MCF 10A (cell line): ENCODE measurements at places on chromosomes 3 and 15. TPM values are rescaled to one million over a fixed set of nuclear protein-coding genes. Genes with fewer than 3 reads are reported as not detected.

Gene CA12
- total RNA-seq: 19.6 and 20.3 TPM in 2 replicates

Gene SLC24A5
- not detected in 2 replicates for total RNA-seq

Gene FBXW12
- not detected in 2 replicates for total RNA-seq

Gene FBN1
- 14.3 and 24.2 TPM in 2 replicates for total RNA-seq

Gene UBAP1L
- 3.0 and 3.5 TPM in 2 replicates for total RNA-seq

- H3K27me3 ChIP-seq: no peaks in the 10 kb centered on the region
- no peak overlapping the region for H3K27ac ChIP-seq
- no peak overlapping the region for H3K4me3 ChIP-seq
Measured at GRCh38 chr3:101530686-101531047, 17.7 kb upstream of the SENP7 start.

- no peaks in the 10 kb centered on the region for H3K36me3 ChIP-seq
- peak; percentile 71 for DNase-seq
- H3K4me1 ChIP-seq: peaks cover 8% of the 10 kb centered on the region
- H3K27ac ChIP-seq: no peak overlapping the region
- no peak overlapping the region for H3K4me3 ChIP-seq
- peaks cover 47% of the 10 kb centered on the region for H3K27me3 ChIP-seq
Measured at GRCh38 chr3:12135029-12135657, 23.6 kb downstream of the TIMP4 start.

DNA sequence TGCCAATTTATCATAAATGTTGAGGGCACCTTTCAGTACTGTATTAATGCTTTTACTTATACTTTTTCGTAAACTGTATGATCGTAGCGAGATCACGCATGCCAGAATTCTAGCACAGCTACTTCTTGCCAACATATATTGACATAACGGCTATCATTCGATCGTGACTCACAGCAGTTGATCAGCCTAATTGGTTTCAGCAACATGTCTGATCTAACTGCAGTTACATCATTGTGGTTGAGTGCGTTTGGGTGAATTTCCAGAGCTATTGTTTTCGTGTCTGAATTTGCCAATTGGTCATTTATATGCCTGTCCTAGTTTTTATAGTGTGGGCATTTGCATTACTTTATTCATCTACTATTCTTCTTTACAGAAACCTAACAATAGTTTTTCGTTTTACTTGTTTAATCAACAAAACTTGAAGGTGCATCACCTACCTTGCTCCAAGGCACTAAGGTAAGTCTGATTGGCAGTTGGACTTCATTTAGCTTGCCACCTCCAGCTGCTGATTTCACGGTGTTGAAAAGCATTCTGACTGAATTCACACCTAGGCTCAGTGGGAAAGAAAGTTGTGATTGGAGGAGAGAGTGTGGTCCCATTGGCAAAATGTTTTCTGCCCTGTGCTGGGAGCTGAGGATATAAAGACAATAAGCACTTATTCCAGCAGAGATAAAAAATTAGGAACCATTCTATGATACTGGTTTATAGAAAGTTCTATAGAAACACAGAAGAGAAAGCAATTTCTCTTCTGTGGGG, 120.9 kb upstream of the RGMA start:
- H3K4me3 ChIP-seq: no peak overlapping the region
- peak; percentile 88 for DNase-seq
- peak overlapping the region; percentile 4 for H3K27ac ChIP-seq
- H3K4me1 ChIP-seq: peaks cover 15% of the 10 kb centered on the region

DNA sequence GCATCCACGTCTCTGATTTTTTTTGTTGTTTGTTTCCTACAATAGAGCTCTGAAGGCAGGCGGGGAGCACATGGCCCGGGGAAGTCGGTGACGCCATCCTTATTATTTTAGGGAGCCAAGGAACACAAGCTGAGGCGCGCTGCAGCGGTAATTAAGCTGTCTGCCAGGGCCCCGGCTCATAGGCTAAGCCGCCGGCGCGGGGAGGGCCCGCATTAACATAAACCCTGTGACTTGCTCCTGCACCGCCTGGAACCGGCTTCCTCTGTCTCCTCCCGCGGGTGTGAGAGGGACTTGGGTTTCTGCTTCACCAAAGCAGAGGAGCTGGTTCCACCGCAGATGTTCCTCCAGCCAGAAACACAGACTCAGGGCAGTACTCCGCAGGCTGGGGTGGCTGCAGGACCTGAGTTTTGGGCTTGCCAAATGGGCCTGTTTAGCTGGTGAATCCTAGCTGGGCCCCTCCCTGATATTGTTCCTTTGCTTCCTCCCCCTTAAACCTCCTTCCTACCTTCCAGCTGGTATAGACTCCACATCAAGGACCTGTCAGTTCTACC, 25.3 kb downstream of the ANP32A start:
- peak overlapping the region; percentile 60 for H3K27ac ChIP-seq
- H3K4me3 ChIP-seq: peak overlapping the region; percentile 51
- no peaks in the 10 kb centered on the region for H3K27me3 ChIP-seq

- peaks cover 5% of the 10 kb centered on the region for H3K4me1 ChIP-seq
- H3K4me3 ChIP-seq: no peak overlapping the region
Measured at GRCh38 chr3:48960841-48961413, 29.1 kb upstream of the P4HTM start.

GRCh38 chr3:59572106-59572505, 522.3 kb upstream of the CFAP20DC start:
- peak overlapping the region; percentile 49 for H3K27ac ChIP-seq
- no peak for DNase-seq
- H3K4me1 ChIP-seq: peaks cover 32% of the 10 kb centered on the region
- no peaks in the 10 kb centered on the region for H3K36me3 ChIP-seq
- H3K4me3 ChIP-seq: no peak overlapping the region
- H3K27me3 ChIP-seq: no peaks in the 10 kb centered on the region

GRCh38 chr3:108311797-108312196, 15.4 kb downstream of the HHLA2 start:
- H3K4me3 ChIP-seq: no peak overlapping the region
- H3K27me3 ChIP-seq: no peaks in the 10 kb centered on the region
- H3K4me1 ChIP-seq: peaks cover 7% of the 10 kb centered on the region
- no peak for DNase-seq
- H3K27ac ChIP-seq: no peak overlapping the region
- no peaks in the 10 kb centered on the region for H3K36me3 ChIP-seq

DNA sequence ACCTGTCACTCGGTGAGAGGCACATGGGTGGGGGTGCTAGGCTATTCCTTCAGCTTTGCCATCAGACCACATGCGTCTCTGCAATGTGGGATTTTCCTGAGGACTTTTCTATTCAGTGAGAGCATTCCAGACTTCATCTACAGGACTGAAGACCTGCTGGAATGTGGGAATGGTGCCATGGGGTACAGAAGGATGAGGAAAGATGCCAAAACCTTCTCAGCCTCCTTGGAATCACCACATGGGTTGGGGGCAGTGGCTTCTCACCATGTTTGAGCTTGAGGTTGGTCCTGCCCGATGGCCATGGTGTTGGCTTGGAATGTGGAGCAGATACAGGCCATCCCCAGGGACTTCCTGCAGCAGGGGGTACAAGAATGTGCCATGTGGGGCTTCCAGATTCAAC, 80.9 kb upstream of the KLF13 start:
- DNase-seq: no peak
- H3K4me3 ChIP-seq: no peak overlapping the region
- H3K4me1 ChIP-seq: no peaks in the 10 kb centered on the region
- H3K36me3 ChIP-seq: no peaks in the 10 kb centered on the region

DNA sequence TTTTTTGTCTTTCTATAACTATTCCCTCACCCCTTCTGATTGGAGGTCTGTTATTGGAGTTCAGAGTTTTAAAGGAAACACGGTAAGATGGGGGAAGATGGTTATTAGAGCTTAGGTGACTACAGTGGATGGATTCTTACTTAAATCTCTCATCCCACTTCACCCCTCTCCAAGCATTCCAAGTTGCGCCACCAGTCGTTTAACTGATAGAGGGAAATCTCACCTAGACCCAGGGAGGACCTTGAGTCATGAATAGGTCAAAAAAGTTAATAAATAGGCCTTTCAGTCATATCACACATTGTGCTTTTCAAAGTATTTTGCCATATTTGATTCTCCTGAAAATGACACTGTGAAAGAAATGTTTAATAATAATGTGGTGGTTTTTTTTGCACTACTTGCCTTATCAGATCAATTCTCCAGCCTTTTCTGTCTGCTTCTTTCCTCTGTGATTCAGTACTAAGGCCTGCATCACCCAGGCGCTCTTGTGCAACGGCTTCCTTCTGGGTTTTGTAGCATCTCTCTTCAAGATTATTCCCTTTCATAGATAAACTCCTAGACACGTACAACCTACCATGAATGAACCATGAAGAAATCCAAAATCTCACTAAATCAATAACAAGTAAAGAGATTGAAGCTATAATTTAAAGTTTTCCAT, 100.4 kb upstream of the TGFBR2 start:
- H3K27ac ChIP-seq: peak overlapping the region; percentile 16
- H3K27me3 ChIP-seq: no peaks in the 10 kb centered on the region
- H3K36me3 ChIP-seq: no peaks in the 10 kb centered on the region
- no peak overlapping the region for H3K4me3 ChIP-seq
- no peak for DNase-seq
- peaks cover 23% of the 10 kb centered on the region for H3K4me1 ChIP-seq

GRCh38 chr15:57160823-57161560, 215.3 kb upstream of the CGNL1 start:
- DNase-seq: no peak
- H3K4me1 ChIP-seq: peaks cover 11% of the 10 kb centered on the region
- no peak overlapping the region for H3K27ac ChIP-seq

- DNase-seq: peak; percentile 77
- H3K27ac ChIP-seq: peak overlapping the region; percentile 28
- H3K27me3 ChIP-seq: no peaks in the 10 kb centered on the region
- no peaks in the 10 kb centered on the region for H3K36me3 ChIP-seq
Measured at GRCh38 chr3:46089237-46090011, 62.1 kb upstream of the XCR1 start.

- no peaks in the 10 kb centered on the region for H3K36me3 ChIP-seq
- H3K27me3 ChIP-seq: no peaks in the 10 kb centered on the region
- no peak for DNase-seq
- H3K4me3 ChIP-seq: no peak overlapping the region
- H3K27ac ChIP-seq: no peak overlapping the region
Measured at GRCh38 chr15:95584088-95584487, 746.4 kb upstream of the NR2F2 start.

DNA sequence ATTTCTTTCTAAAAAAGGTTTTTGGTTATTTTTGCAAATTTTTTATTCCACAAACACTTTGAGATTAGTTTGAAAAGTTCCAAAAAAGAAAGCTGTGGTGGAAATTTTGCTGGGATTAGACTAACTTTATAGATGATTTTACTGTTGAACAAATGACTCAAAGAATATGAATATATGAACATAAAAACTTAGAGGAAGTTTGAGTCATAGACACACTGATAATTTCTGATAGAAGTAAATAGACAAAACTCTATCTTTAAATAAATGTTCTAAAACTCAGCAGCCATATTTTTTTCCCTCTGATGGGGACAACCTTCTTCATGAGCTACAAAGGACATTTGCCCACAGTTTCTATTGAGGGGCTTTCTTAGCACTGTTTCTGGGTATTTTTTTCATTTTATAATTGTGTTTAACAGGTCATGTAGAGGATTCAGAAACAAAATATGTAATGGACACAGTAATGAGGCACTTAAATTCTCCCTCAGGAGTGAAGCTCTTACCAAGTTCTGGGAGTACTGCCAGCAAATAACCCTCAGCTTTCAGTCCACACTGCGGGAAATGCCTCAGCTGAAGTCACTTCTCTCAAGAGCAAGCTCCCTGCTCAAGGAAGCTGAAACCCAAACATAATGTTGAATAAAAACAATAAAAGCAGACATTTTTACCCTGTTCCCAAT, 157.6 kb downstream of the NFKBIZ start:
- no peaks in the 10 kb centered on the region for H3K36me3 ChIP-seq
- H3K27ac ChIP-seq: peak overlapping the region; percentile 95
- H3K4me3 ChIP-seq: peak overlapping the region; percentile 36
- peaks cover 10% of the 10 kb centered on the region for H3K4me1 ChIP-seq
- H3K27me3 ChIP-seq: no peaks in the 10 kb centered on the region

DNA sequence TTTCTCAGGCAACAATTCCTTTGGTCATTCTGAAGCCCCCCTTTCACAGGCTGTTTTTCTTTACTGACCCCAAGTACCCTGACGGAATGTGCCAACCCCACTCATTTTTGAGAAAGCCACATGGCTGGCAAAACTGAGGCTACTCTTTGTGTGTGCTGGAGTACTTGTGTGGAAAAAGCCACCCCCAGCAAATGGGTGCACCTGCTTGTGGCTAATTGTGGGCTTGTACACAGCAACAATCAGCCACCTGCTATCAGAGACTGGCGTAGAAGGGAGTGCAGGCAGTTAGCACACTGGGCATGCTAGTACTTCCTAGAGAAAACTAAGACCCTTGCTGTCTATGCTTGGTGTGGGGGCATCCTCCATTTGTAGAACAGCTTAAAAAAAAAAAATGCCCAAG, 110.1 kb upstream of the LMOD3 start:
- no peak overlapping the region for H3K27ac ChIP-seq
- no peaks in the 10 kb centered on the region for H3K27me3 ChIP-seq
- no peaks in the 10 kb centered on the region for H3K36me3 ChIP-seq
- peaks cover 25% of the 10 kb centered on the region for H3K4me1 ChIP-seq
- no peak for DNase-seq
- H3K4me3 ChIP-seq: peak overlapping the region; percentile 23

DNA sequence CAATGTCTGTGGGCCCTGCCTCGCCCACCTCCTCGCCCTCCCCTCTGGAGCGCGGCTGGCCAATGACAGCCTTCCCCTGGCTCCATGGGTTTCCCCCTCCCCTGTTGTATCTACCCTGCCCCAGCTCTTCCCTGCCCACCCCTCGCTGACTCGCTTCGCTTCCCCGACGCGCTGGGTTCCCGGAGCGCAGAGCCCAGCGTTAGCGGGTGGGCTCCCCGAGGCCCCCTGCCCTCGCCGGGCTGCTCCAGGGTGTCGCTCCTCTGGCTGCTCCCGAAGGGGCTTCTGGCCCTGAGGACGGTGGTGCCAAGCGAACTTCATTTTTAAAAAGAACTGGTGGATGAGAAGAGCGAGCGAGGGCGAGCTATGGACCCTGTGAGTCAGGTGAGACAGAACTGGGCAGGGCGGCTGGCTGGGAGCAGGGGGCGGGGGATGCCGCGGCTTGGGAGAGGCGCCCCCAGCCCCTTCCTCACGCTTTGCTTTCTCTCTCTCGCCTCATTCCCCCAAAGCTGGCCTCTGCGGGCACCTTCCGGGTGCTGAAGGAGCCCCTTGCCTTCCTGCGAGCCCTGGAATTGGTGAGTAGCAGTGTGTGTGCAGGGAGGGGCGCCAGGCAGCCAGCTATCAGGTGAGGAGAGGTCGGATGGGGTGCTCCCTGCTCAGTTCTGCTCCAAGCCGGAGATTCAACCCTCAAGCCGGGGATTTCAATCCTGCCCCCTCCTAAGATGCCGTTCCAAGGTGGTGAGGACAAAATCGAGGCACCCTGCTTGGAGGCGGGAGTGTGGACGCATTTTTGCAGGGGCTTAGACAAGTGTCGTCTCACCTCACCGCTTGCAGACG, at the start of gene SYNPR:
TSS of gene SYNPR (plus strand) at position 138 of the 834 bp plus-strand sequence.
- DNase-seq: no peak
- H3K4me1 ChIP-seq: no peaks in the 10 kb centered on the region
- H3K27ac ChIP-seq: no peak within 1 kb of the TSS
- no peak within 1 kb of the TSS for H3K4me3 ChIP-seq
- H3K27me3 ChIP-seq: peaks cover 86% of the 10 kb centered on the region

- H3K4me1 ChIP-seq: no peaks in the 10 kb centered on the region
- no peak overlapping the region for H3K4me3 ChIP-seq
- no peak for DNase-seq
- H3K27me3 ChIP-seq: no peaks in the 10 kb centered on the region
- no peaks in the 10 kb centered on the region for H3K36me3 ChIP-seq
- H3K27ac ChIP-seq: no peak overlapping the region
Measured at GRCh38 chr3:111701292-111701906, 106.3 kb upstream of the ZBED2 start.

GRCh38 chr3:187999821-188000220, 154.1 kb upstream of the LPP start:
- no peak overlapping the region for H3K4me3 ChIP-seq
- no peak for DNase-seq

- H3K27me3 ChIP-seq: no peaks in the 10 kb centered on the region
- peaks cover 88% of the 10 kb centered on the region for H3K36me3 ChIP-seq
- no peak overlapping the region for H3K27ac ChIP-seq
- H3K4me3 ChIP-seq: no peak overlapping the region
- DNase-seq: no peak
Measured at GRCh38 chr3:196931828-196932587, 10.3 kb downstream of the NCBP2 start.
